GF-D8 (cell line): ENCODE measurements at places on chromosomes 12 and 14.

GRCh38 chr14:61183196-61183885 lies 97.8 kb downstream of the TMEM30B start:
- no peak for DNase-seq

GRCh38 chr12:45077251-45077650 lies 26.4 kb upstream of the DBX2 start:
- DNase-seq: no peak

DNA sequence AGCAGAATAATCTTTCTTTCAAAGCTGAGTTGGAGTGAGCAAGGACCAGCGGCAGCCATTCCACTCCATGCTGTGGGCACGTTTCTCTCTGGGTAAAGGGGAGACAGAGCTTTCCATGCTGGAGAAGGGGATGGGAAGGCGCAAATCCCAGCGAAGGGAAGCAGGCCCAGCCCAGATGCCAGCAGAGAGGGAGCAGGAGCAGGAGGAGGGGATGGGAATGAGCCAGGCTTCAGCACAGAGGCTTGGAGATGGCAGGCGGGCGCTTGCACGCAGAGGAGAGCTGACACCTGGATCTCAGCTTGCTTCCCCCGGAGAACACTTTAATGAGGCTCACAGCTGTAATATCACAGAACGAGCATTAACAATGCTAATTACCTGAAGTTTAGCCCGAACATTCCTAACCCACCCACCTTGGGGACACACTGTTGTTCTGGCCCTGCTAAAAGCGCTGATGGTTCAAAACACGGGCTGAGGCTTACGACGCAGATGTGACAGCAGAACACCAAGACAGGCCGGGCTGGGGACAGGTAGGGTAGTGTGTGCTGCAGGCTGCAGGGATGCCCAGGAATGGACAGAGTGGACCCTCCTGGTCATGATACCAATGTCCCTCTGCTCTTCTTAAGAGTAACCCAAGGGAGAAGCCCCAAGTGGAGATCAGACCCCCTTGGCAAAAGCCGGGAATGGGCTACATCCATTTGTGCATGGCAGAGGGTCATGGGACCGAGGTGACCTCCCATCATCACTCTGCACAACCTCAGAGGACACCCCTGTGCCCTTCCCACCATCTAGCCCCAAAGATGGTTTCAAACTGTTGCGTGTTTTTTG lies 288.6 kb downstream of the DPF3 start:
- DNase-seq: no peak

- DNase-seq: no peak
These were observed 118.2 kb upstream of the GSC start for GRCh38 chr14:94888121-94888520.

DNA sequence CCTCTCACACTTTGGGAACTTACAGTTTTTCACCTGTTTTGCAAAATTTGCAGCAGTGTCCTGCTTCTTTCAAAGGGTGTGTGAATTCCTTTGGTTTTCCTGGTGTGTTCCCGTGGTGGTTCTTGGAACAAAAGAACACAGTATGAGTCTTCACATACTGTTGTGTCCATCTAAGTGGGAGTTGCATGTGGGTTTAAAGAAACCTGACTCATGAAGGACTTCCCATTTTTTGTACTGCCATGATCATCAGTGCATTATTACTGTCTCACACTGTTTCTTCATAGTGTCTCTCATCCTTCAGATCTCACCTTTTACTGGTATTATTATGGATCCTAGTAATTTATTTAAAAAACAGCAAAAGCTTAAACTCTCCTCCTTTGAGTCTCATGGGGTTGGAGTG lies 3.8 kb upstream of the GZMH start:
- DNase-seq: no peak

DNA sequence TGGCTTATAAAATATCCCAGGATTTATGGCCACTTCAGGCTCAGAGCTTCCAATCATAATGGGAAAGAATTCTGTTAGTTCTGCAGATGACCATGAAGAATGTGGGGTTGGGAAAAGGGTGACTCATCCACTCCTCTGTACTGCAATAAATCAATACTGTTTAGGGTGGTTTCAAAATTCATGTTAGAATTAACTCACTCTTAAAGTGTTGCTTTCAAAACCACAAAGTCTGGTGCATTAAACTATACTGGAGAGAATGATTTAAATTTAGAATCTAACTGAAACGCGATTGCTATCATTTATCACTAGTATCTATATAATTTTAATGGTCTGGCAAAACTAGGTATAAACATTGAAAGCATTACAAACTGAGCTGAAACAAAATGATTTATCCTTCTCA lies 798 bp downstream of the CCDC198 start:
- no peak for DNase-seq

GRCh38 chr14:97824218-97824617 lies 1027.0 kb downstream of the VRK1 start:
- DNase-seq: no peak

DNA sequence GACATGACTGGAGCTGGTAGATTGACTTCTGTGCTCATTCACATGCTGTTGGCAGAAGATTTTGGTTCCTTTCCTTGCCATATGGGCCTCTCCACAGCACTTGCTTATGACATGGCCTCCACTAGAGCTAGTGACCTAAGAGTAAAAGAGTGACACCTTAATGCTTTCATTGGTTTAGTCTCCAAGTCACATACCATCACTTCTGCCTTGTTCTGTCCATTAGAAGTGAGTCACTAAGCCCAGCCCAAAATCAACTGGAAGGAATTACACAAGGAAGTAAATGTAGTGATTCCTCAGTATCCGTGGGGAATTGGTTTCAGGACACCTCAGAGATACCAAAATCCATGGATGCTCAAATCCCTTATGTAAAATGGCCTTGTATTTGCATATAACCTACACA lies 81.3 kb downstream of the PPHLN1 start:
- DNase-seq: no peak

GRCh38 chr12:49068879-49069506 lies 786 bp downstream of the RHEBL1 start:
- no peak for DNase-seq

DNA sequence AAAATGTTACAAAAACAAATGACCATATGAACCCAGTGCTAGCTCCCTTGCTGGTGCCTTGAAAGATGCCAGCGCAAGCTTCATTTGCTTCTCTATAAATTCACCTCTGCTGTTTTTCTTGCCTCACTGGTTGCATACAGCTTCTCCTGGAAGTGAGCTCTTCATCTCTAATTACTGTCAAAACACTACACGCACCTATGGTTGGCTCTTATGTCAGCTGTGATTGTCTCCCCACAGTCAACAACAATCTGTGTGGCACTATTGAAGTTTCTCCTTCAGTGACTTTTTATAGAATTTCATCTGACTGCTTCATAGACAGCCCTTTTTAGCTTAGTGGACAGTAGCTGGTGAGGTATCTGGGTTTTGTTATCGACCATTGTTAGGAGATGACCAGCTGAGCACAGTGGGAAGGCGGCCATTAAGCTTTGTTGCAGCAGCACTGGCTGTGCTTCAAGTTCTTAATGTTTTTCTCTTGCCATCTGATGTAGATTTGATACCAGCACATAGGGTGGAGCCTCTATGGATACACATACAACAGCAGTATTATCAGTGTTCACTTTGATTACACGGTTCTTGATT lies 131.8 kb downstream of the KITLG start:
- no peak for DNase-seq

DNA sequence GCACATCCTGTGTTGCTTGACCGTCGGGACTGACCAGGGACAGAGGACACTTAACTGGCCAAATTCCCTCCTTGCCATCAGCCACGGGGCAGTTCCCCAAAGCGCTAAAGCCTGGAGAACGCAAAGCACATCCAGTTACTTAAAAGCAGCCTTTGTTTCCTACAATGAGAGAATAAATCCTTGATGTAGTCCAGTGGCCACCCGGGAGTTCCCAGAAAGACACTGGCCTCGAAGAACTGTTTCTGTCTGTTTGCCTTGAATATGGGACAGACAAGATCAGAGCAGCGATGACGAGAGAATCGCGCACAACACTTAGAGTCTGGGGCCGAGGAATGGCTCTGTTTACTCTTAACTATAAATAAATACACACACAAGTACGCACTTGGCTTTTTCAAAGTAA lies 102.2 kb downstream of the TNFAIP2 start:
- DNase-seq: no peak

- DNase-seq: no peak
These were observed 297.9 kb downstream of the BCL11B start for GRCh38 chr14:98974113-98974512.

DNA sequence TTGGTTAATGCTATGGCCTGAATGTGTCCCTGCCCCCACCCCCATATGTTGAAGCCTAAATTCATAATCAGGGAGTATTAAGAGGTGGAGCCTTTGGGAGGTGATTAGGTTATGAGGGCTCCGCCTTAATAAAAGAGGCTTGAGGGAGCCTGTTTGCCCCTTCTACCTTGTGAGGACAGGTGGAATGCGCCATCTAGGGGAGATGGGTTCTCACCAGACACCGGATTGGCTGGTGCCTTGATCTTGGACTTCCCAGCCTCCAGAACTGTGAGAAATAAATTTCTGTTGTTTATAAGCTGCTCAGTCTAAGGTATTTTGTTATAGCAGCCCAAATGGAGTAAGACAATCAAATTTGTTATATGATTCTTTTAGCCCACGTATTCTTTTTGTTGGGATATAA lies 148.3 kb downstream of the PTCSC3 start:
- DNase-seq: no peak

GRCh38 chr14:104510216-104510615 lies 69.3 kb upstream of the C14orf180 start:
- DNase-seq: no peak

- no peak for DNase-seq
These were observed 581.1 kb downstream of the SLC16A7 start for GRCh38 chr12:60176891-60177290.

DNA sequence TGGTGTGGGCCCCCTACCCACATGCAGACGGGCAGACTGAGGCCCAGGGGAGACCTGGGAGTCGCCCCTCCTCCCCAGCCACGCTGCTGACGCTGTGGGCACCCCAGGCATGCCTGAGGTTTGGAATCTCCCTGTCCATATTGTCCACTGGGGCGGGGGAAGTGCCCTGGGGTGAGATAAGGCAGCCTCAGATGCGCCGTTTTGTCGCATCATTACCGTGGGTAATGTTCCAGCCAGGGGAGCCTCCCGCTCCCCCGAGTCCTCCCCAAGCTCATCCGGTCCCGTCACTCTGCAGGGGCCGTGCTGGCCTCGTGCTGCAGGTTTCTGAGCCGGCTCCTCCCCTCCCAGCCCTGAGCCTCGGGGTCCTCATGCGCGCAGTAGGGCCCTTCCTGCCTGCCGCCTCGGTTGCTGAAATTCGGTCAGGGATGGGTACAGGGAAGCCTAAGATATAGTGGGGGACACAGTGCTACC lies 11.4 kb downstream of the INF2 start:
- no peak for DNase-seq

DNA sequence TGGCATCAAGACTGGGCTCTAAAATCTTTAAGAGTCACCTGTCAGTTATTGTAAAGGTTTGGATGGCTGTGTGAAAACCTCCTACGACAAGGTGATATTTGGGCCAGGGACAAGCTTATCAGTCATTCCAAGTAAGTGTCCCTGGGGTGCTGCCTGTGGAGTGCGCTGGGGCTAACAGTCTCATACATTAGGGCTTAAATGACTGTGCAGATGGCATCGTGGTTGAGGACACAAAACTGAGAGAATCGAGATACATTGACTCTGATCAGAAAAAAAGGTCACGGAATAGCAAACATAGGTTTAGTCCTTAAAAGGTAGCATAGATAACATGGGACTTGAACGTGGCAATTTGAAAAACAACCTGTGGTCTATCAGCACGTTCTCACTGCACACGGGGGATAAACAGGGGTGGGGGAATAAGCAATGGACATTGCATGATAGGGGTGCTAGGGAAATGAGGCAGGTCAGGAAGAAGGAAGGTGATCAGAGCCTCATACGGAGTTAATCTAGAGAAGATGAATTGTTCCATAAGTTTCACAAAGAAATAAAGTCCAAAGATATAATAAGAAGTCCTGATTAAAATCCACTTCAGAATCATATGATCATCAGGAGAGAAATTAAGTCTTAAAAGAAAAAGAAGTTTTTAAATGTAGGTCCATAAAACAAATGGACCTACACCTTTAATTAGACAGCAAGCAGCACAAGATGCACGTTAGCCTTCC lies 100.3 kb downstream of the DAD1 start:
- no peak for DNase-seq

DNA sequence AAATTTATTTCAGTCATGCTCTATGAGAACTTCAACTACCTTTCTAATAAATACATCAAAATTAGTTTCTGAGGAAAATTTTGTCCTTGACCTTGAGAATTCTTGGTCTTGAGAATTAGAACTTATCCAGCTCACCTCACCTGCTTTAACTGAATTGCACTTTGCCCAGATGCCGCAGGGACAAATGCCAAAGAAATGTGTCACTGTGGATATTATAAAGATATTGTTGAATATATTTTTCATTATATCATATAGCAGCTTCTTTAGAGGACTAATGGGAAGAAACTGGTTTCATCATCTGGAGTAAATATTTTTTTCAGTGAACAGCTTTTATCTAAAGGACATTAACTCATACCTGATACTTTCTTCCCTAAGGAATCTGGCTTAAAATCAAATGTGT lies 54.1 kb downstream of the LRP6 start:
- DNase-seq: no peak

DNA sequence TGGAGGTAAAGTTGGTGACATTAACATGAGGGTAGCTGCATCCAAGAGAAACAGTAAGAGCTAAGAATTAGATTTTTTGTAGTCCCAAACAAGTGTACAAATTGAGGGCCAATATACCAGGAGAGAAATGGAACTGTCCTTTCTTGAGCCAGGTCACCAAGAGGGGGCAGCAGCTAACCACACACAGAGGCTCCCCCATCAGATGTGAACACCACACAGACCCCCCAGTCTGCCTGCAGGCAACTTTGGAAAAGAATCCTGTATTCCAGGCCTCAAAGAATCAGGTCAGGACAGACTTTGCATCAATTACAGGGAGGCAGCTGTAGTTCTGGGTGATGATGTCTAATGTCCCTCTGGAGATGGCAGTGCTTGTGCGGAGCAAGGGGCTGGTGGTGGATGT lies 77.9 kb downstream of the SPTB start:
- DNase-seq: no peak

DNA sequence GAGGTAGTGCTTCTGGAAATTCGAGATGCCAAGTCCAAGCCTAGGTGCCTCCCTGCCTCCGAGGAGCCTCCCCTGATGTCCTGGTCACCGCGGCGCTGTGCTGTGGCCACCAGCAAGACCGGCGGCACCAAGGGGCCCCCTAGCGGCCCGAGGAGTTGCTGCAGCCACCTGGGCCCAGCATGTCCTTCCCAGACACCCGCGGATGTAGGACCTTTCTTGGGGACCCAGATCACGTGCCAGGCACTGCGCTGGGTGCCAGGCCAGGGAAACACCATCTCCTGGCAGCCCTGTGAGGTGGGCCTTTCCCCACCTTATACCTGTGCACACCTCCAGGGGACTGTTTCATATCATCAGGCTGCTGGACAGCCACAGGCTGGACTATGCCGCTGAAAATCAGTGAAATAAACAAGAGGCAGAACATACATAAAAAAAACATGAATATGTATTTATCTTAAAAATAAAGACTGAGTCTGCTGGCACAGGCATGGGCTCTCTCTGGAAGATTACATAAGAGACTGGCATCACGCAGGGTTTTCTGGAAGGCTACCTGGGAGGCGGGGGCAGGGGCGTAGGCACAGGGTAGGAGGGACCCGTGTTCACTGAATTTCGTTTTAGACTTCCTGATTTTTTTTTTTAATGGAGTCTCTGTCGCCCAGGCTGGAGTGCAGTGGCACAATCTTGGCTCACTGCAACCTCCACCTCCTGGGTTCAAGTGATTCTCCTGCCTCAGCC lies 15.9 kb upstream of the HHIPL1 start:
- no peak for DNase-seq

- DNase-seq: no peak
These were observed 32.6 kb downstream of the PAPLN start for GRCh38 chr14:73269729-73270531.
